Activated T-cell treated with anti-CD3 and anti-CD28 coated beads for 4 hours (primary cell): ENCODE measurements at places on chromosomes 1 and 21.

DNA sequence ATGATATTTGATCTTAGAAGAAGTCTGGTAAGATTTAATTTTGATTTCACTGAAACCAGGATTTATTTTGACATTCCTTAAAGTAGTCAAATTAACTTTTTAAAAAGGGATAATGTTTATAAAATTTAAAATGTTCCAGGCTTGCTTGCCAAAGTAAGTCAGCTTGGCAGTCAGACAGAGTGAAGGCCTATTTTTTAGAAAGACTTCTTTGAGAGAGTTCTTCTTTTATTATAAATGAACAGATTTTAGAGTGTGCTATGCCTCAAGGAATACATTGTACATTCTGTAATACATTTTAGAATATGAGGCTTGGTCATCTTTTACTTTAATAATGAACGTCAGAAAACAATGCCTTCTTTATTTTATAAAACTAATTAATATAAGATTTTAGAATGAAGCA, 138.7 kb downstream of the DISP1 start:
- no peak for DNase-seq

DNA sequence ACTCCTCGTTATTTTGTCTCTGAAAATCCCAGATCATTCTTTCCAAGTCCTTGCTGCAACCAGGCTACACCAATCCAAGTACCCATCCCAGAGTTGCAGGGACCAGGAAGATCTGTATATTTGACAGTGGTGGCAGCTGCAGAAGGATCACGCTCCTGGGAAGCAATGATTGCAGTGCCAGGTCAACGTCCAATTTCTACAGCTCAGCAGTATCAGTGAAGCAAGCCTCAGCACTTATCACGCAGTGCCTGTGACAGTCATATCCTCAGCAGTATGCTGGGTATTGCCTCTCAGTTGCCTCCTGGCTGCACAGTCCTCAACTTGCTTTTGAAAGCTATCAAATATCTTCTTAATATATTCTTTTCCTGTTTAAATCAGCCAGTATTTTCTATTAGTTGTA, 66.7 kb downstream of the BARHL2 start:
- DNase-seq: no peak

GRCh38 chr1:84870591-84870990, 22.4 kb downstream of the LPAR3 start:
- no peak for DNase-seq

DNA sequence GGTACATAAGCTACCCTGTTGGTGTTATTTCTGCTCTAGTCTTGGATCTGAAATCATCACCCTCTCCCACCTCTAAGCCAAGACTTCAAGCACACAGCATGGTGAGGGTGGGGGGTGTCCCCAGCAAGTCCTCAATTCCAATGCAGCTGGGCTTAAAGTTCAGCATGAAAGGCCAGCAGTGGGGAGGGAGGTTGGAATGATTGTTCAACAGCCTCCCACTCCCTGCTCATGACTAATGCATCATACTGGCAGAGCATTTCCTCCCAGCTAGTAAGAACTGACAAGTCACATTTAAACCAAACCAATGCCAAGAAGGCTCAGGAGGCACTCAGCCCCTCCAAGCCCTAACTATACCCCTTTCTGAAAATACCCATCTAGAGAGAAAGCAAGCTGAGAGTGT, 50.1 kb downstream of the TIAM1 start:
- DNase-seq: peak; percentile 44

DNA sequence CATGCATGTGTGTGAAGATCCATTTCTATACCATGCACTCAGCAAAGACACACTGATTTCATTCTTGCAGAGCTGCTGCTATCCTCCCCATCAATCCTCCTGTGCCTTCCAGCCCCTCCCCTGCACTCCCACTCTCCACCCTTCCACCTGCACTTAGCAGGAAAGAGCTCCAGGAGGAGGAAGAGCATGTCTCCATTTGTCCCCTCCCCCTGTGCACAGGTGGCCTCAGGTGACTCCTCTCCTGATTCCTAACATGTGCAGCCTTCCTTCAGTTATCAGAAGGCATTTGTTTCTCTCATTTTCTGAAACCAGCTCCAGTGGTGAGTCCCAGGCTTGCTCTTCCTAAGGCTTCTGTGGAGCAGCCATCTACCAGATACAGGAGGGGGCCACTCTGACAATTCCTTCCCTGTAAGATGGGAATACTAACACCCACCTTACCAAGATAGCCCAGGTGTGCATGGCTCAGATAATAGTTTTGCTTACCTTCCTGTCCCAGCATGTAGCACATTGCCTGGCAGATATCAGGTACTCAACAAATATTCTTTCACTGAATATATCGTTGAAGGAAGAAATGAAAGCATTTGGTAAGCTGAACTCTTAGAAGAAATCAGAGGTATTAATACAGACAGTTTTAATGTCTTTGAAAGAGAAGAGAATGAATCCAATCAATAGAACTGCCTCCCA, 21.9 kb upstream of the FAM3B start:
- no peak for DNase-seq

DNA sequence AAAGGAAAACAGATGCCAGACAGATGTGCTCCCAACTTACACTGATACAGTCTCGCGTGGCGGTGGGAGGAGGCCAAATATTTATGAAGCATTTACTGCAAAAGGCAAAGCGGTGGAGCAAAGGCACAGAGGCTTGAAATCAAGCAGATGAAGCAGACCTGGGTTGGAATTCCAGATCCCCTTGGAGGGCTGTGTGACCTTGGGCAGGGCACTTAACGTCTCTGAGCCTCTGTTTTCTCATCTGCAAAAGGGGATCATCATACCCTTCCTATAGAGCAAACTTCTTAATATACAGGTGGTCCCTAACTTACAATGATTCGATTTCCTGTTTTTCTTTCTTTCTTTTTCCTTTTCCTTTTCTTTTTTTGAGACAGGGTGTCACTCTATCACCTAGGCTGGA, 54.1 kb downstream of the IGSF21 start:
- no peak for DNase-seq

DNA sequence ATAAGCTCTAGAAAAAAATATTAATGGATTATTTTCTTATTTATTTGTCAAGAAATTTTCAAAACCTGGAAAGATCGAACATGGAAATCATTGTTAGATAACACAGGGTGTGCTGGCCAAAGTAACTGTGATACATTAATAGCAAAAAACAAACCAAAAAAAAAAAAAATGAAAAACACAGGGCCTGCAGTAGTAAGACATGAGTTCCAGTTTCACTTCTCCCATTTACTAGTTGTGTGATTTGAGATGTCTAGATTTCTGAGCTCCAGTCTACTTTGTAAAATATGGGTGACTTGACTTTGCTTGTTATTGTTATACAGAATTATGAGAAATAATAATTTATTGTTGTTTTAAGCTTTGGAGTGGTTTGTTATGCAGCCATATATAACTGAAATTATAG, 13.6 kb downstream of the FAM177B start:
- no peak for DNase-seq

- no peak for DNase-seq
These were observed 400.5 kb downstream of the KCNT2 start for GRCh38 chr1:196207612-196208217.

DNA sequence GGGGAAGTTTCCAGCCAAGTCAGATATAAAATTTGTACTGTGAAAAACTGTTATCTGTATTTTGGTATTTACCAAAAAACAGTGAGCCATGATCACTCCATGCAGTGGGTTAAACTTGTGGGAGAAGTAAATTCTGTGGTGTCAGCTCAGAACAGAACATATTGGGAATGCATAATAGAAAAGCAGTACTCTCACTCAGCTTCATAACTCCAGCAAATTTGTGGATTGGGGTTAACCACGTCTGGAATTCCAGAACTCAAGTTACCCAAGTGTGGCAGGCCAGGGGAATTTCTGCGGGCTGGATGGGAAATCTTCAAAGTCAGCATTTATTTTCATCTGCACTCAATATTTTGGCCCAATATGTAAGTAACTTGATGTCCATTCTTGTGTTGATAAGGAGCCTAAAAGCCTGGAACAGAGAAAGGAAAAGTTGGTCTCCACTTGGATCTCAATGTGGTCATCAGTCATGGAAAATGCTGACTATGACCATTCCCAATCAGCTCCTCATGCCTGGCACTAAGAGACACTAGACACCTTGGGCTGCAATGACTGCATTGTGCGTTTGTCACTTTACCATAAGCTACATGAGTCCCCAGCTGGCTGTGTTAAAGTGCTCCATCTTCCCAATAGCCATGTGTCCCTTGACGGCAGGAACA, 39.1 kb upstream of the ENAH start:
- DNase-seq: no peak

GRCh38 chr1:201080135-201080534, 32.1 kb downstream of the CACNA1S start:
- no peak for DNase-seq

DNA sequence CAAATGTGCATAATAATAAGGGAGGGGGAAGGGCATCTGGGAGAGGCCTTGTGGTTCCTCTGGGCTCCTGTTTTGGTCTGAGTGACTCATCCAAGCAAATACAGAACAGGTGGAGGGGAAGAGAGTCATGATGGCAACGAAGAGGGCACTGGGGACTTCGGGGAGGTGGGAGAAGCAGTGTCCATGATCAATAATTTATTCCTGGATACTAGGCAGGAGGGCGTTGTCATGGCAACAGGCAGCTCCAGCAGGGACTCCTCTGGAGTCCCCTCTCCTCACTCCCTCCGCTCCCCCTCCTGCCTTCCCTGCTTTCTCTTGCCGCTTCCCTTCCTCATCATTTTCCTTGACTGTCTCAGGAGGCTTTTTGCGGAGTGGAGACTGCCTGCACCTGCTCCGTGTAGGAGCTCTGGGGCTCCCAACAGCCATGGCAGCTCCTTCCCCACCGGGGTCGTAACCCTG, 12.3 kb upstream of the NFASC start:
- DNase-seq: no peak

GRCh38 chr1:7760245-7760644, 10.9 kb upstream of the VAMP3 start:
- DNase-seq: no peak

DNA sequence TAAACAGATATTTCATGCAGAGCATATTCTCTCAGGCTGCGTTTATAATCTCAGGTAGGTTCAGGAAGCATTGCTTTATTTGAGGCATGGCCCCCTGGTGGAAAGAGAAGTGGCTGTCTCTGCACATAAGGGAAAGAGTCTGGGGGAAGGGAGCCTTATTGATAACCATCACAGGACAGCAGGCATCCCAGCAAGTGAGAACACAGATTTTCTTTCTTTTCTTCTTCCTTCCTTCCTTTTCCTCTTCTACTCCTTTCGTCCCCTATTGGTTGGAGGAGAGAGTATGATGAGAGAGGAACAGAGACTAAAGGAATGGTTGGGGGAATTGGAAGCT, 21.9 kb downstream of the TSNAX start:
- DNase-seq: no peak

DNA sequence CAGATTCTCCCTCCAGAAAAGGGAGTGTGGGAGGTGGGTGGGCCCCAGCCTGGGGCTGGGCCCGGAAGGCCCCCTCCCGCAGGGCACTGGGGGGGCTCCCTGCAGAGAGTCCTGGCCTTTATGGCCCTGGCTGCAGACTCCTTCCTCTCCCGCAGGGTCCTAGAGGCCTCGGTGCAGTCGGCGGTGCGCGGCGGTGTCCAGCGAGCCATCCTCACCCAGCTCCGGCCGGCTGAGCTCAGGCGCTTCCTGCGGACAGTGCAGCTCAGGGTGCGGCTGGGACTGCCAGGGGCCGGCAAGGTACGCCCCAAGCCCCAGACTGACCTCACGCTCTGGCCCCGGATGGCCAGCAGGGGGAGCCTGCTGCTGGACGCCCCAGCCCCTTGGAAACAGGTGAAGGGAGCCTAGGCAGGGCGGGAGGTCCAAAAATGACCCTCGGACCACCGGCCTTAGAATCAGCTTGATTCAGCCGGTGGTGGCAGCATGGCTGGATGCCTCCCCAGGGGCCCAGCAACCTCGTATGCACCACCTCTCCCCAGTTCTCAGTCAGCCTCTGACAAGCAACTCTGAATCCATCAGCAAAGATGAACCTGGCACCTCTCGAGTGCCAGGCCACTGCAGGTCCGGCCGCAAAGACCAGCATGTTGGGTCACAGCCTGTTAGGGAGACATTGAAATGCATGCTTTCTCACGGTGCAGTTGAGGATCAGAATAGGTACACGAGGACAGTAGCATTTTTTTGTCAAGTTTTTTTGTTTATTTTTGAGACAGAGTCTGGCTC, 20.6 kb downstream of the MTHFR start:
- DNase-seq: no peak

DNA sequence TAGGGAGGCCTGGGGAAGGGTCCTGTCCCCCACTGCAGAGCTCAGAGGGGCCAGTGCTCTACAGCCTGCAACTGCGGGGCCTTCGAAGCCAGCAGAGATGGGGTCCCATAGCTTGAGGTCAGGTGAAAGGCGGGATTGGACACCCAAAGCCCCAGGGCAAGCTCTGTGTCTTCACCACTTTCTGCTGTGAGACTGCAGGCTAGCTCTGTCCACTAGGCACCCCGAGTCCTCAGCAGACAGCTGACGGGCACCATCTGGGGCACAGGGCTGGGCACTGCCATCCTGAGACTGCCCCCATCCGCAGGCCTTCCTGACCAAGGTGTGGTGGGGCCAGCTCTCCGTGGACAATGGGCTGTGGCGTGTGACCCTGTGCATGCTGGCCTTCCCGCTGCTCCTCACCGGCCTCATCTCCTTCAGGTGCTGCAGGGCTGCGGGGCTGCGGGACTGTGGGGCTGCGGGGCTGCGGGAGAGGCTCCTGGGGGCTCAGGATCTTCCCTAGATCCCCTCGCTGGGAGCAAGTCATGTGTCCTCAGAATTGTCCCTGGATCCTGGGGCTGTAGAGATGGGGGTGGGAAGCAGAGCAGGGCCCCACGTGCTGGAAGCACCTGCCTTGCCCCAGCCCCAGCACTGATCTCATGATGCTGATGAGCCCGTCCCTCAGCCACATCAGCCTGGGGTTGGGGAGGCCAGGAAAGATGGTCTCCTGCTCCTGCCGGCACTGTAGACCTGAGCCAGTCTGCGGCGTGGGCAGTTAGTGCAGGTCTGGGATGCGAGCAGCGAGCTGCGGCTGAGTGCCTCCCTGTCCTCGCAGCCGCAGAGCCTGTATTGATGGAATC, 46.8 kb downstream of the TRPM2 start:
- DNase-seq: no peak

- DNase-seq: no peak
These were observed 10.2 kb downstream of the ATP1A2 start for GRCh38 chr1:160125746-160126145.

DNA sequence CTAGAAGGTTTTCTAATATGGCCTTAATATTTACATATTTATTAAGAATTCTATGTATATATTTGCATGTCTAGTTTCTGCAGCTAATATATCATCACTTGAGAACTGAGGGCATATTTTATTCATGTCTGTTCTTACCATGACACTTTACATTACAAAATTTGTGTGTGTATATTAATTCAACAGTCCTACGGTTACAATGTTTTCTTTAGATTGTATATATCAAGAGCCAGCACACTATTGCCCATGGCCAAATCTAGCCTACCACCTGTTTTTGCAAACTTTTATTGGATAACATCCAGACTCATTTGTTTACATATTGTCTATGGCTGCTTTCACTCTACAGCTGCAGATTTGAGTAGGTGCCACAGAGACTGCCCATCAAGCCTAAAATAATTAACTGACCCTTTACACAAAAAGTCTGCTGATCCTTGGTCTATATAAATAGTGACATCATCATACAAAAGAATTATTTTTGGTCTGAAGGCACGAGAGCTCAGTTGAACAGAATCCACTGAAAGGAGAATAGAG, 577.4 kb upstream of the PBX1 start:
- DNase-seq: no peak
